SK-N-SH (cell line): ENCODE measurements at places on chromosomes 1 and 21. TPM values are rescaled to one million over a fixed set of nuclear protein-coding genes. Genes with fewer than 3 reads are reported as not detected.

IL20 gene
- polyA plus RNA-seq, result not detected in 2 replicates

TNFRSF9 gene
- 2.9 and 5.1 TPM in 2 replicates for polyA plus RNA-seq

TMEM61 gene
- not detected in 2 replicates for polyA plus RNA-seq

TMEM35B gene
- 47.4 and 61.7 TPM in 2 replicates for polyA plus RNA-seq

MED8 gene
- 33.7 and 42.9 TPM in 2 replicates for polyA plus RNA-seq

CD247 gene
- polyA plus RNA-seq, result 0.08 TPM in 1 of 2 replicates, not detected in the other

CYP4A22 gene
- polyA plus RNA-seq, result not detected in 2 replicates

FTCD gene
- 0.33 and 0.37 TPM in 2 replicates for polyA plus RNA-seq

SPRR2B gene
- polyA plus RNA-seq, result not detected in 2 replicates

GRCh38 chr1:248111157-248111556 is 16.2 kb downstream of the OR2L13 start:
- no peak for DNase-seq

DNA sequence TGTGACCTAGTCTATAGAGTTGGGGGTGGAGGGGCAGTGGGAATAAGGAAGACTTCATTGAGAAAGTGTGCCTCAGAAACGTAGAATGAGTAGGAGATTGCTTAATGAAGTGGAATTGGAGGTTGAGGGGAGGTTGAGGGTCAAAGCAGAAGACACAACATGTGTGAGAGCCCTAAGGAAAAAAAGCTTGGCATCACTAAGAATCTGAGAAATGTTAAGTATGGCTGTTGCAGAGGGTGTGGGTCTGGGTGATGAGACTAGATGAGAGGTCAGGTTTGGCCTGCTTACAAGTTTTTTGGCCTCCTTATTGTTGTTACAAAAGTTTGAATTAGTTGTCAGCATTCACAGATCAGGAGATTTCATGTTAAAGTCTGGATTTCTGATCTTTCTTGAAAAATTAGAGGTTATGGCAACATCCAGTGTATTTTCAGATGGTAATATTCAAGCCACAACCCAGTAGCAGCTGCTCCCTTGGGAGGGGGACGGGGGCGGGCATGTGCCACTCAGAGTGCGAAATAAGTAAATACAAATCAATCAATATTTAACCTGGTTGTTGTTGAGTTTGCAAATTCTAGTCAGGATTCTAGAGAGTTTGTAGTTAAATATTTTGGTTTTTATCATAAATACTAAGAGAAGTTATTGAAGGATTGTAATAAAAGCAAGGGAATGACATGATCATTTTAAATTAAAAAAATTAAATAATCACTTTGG is 4.3 kb downstream of the MAN1A2 start:
- no peak for DNase-seq

- no peak for DNase-seq
These were observed 876 bp upstream of the CATSPERE start for GRCh38 chr1:244460197-244460596.

GRCh38 chr1:203534526-203534925 is 40.6 kb downstream of the OPTC start:
- no peak for DNase-seq

DNA sequence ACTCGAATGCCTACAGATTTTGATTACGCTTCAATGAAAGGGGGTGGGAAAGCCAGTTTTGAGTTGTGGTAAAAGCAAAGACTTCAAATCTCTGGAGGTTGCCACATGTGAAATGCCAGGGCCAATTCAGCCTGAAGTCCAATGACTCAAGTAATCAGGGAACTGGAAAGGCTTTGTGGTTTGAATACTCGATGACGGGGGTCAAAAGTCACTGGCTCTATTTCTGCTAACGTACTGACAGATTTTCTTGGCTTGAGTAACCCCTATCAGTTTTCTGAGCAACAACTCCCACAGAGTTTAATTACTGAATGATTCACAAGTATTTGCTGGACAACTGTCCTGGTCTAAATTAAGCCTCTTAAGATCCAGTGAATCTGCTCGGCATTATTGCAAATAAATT is 152.2 kb downstream of the SIPA1L2 start:
- no peak for DNase-seq

GRCh38 chr1:248739572-248740205 is 15.9 kb downstream of the LYPD8 start:
- no peak for DNase-seq

DNA sequence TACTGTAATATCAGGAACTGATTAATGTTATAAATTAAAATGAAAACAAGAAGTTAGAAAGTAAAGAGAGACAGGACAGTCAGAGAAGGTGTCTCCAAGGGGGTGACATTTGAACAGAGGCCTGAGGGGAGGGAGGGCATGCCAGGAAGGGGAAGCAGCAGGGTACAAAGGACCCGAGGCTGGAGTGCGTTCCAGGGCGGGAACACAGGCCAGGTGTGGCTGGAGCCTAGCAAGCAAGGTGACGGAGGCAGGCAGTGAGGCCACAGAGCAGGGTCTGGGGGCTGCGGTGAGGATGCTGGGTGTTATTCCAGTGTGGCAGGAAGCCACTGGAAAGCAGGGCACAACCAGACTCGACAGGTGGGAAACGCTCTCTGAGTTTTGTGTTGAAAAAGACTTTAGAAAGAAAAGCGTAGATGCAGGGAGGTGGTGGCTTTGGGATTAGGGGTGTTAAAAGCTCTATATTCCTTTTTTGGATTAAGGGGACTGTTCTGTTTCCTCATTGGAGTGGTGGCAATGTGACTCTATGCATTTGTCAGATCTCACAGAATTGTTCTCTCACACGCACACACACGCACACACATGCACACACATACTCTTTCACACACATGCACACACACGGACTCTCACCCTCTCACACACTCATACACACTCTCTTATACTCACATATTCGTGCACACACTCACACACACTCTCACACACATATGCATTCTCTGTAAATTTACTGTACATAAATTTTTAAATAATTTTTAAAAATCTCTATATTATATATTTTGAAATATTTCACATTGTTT is 124.5 kb downstream of the GLIS1 start:
- no peak for DNase-seq

- DNase-seq, result no peak
These were observed 54.1 kb upstream of the ATP1A1 start for GRCh38 chr1:116318897-116319296.

DNA sequence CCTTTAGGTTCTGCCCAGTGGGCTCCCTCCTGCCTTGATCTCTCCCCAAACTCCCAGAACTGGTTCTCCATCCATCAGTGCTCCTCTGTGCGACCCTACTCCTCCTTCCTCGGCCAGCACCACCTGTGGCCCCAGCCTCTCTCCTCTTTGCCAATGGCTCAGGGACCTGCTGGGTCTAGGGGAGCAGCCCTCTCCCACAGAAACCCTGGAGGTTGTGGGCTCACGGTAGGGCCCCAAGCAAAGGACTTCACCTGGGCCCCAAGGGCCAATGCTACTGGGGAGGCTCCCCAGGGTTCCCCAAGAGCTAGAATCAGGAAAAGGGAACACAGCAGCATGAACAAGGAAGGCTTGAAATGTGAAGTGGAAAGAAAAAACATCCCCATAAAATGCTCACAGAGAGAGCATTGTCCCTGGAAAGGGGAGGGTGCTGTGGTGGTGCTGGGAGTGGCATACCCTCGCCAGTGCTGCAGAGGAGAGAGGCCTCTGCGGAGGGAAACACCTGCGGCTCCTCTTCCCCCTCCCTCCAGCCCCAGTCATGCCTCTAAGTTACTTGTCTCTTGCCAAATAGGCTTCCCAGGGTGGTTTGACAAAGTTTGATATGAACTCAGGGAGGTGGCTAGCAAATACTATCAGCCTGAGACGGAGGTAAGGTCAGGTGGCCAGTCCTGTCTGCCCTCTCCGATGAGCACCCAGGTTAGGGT is 2.5 kb downstream of the TMEM63A start:
- no peak for DNase-seq

DNA sequence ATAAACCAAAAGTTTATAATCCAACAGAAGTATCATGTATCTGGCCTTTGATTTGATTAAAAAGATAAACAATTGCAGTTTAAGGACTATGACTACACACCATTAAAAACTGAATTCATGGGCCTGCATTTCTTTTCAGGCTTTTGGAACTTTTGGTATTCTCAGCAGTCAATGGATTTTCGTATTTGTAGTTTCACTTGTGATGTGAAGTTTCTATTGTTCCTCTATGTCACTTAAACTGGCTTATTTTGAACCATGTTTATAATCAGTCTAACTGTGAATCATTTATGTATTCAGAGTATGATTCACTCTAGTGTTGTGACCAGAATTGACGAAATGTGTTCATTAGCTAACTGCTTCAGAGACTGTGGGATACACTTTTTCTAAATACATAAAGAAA is 132.9 kb downstream of the COQ8A start:
- DNase-seq, result no peak

- DNase-seq, result no peak
These were observed 26.8 kb upstream of the EPHA8 start for GRCh38 chr1:22536506-22536905.

- DNase-seq, result no peak
These were observed 26.5 kb downstream of the SYF2 start for GRCh38 chr1:25205786-25206185.

GRCh38 chr1:161074676-161075368 is 5.1 kb upstream of the ARHGAP30 start:
- no peak for DNase-seq

- DNase-seq, result no peak
These were observed 77.9 kb downstream of the DAB1 start for GRCh38 chr1:57345916-57346315.

- DNase-seq, result no peak
These were observed 777.5 kb upstream of the ADGRL2 start for GRCh38 chr1:81023187-81023724.

- DNase-seq, result no peak
These were observed 32.2 kb upstream of the TNFSF18 start for GRCh38 chr1:173082913-173083312.

GRCh38 chr21:45108808-45109781 is 34.7 kb downstream of the ADARB1 start:
- no peak for DNase-seq

DNA sequence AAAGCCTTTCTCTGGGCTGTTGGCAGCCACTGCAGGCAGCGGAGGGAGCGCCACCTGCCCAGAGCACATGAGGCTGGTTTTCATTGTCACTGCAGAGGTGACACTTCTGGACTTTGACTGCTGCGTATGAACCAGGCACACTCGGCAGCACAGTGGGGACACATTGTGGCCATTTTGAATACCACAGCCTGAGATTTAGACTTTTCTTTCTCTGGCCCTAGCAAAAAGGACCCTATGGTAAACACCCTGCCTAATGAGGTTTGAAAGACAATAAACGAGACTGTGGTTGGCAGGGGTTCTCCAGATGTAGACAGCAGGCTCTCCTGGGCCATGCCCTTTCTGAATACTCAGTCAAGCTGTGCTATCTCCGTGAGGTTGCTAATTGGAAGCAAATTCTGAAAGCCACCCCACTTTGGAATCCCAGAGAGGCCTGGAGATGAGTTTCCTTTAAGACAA is 12.0 kb upstream of the KCNE2 start:
- peak; percentile 66 for DNase-seq

- no peak for DNase-seq
These were observed 165.1 kb downstream of the TGFB2 start for GRCh38 chr1:218510153-218510772.

GRCh38 chr1:52423771-52424170 is 19.4 kb downstream of the PRPF38A start:
- DNase-seq, result no peak

DNA sequence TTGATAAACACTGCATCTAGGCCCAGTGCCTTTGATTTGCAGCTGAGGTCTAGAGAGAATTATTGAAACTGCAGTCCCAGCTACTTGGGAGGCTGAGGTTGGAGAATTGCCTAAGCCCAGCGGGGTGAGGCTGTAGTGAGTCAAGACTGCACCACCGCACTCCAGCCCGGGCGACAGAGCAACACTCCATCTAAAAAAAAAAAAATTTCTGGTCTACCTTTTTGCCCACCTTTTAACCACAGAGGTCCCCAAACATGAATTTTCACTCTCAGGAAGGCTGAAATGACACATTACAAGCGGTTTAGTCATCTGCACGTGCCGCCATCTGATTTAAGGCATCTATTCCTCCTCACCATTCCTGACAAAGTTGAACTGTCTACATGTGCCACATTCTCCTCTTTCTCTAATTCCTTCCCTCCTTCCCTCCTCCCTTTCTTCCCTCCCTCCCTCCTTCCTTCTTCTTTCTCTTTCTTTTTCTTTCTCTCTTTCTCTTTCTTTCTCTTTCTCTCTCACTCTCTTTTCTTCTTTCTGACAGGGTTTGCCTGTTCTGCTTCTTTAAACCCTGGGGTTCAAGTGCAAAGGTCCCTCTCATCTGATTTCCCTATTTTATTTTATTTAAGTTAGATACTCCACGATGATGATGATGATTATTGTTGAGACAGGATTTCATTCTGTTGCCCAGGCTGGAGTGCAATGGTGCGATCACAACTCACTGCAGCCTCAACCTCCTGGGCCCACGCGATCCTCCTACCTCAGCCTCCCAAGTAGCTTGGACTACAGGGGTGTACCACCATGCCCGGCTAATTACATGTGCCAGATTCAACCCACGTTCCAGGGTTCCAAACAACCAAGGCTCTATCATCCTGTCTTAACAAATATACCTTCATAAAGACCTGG is 3.0 kb upstream of the SOD1 start:
- no peak for DNase-seq

GRCh38 chr1:79042117-79042516 is 35.6 kb upstream of the ADGRL4 start:
- no peak for DNase-seq

DNA sequence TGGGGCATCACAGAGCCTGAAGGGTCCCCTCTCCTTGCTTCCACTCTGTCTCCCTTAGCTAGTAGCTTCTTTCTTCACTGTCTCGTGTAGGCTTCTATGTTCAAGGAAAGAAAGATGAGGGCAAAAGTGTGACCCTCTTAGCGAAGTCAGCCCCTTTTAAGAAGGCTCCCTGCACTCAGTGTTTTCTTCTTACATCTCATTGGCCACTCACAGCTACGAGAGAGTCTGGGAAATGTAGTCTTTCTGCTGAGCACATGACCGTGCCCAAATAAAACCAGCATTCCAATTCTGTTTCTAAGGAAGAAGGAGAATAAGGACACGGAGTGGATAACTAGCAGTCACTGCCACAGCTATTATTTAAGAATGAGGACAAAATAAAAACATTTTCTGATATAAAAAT is 104.9 kb upstream of the TNR start:
- DNase-seq, result no peak
